ENCODE measurements at places on chromosomes 5 and 9. TPM values are rescaled to one million over a fixed set of nuclear protein-coding genes. Genes with fewer than 3 reads are reported as not detected.

Gene ACTBL2
- polyA plus RNA-seq = not detected

Gene TEX53
- not detected for polyA plus RNA-seq

Gene SH3GL2
- 3.3 TPM for polyA plus RNA-seq

Gene GLDC
- polyA plus RNA-seq = 0.63 TPM

DNA sequence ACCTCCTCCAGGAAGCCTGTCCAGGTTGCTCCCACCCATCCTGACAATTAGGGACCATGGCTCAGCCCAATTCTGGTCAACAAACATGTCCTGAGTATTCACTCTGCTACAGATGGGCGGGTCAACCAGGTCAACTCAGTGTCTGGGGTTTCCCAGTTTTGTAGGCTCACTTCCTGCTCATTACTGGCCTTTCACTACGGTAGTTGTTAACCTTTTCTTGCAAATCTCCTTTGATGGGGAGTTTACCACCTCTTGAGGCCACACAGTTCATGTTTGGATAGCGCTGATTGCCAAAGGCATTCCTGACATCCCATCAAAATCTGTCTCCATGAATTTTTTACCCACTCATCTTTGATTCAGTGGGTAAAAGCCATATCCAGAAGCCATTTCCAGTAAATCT, 13.8 kb downstream of the TMEM8B start:
- H3K4me3 ChIP-seq = no peak overlapping the region
- no peaks in the 10 kb centered on the region for H3K36me3 ChIP-seq
- no peak for DNase-seq
- H3K27me3 ChIP-seq = no peaks in the 10 kb centered on the region
- H3K27ac ChIP-seq = peak overlapping the region; percentile 5
- H3K4me1 ChIP-seq = peaks cover 8% of the 10 kb centered on the region

GRCh38 chr5:173735184-173735583, 118.7 kb upstream of the BOD1 start:
- H3K4me3 ChIP-seq = no peak overlapping the region
- H3K27me3 ChIP-seq = no peaks in the 10 kb centered on the region
- no peak overlapping the region for H3K27ac ChIP-seq
- H3K36me3 ChIP-seq = no peaks in the 10 kb centered on the region
- DNase-seq = no peak

DNA sequence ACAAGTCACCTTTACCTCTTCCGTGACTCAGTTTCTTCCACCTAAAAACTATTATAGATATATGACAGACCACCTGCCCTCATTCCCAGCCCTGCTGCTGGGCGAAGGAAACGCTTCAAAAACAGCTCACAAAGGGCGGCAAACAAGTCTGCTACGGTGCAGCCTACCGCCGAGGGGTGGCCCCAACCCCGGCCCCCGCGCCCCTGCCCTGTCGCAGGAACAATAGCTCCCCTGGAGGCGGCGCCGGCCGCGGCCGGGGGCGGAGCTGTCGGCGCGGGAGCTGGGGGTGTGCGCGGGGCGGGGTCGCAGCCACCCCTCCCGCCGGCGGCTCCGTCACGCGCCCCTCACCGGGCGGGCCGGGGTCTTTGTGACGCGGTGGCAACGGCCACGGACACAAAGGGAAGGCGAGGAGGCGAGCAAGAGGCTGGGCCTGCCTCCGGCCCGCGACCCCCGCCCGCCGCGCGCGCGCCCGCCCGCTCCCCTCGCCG, at the start of gene TMEFF1:
TMEFF1 (plus strand) TSS at position 362 of the 488 bp plus-strand sequence. CDS start 396 bp downstream, outside the sequence.
- no peak within 1 kb of the TSS for H3K27ac ChIP-seq
- H3K36me3 ChIP-seq = no peaks in the 10 kb centered on the region
- no peaks in the 10 kb centered on the region for H3K4me1 ChIP-seq
- peaks cover 6% of the 10 kb centered on the region for H3K27me3 ChIP-seq

- H3K4me3 ChIP-seq = no peak overlapping the region
- H3K27ac ChIP-seq = no peak overlapping the region
- H3K27me3 ChIP-seq = no peaks in the 10 kb centered on the region
- H3K36me3 ChIP-seq = no peaks in the 10 kb centered on the region
- no peaks in the 10 kb centered on the region for H3K4me1 ChIP-seq
These were observed 62.9 kb downstream of the C9 start for GRCh38 chr5:39301406-39301805.

GRCh38 chr5:66967826-66968262, 228.8 kb downstream of the CD180 start:
- no peak overlapping the region for H3K4me3 ChIP-seq
- H3K36me3 ChIP-seq = no peaks in the 10 kb centered on the region
- no peaks in the 10 kb centered on the region for H3K27me3 ChIP-seq
- no peaks in the 10 kb centered on the region for H3K4me1 ChIP-seq
- no peak overlapping the region for H3K27ac ChIP-seq

DNA sequence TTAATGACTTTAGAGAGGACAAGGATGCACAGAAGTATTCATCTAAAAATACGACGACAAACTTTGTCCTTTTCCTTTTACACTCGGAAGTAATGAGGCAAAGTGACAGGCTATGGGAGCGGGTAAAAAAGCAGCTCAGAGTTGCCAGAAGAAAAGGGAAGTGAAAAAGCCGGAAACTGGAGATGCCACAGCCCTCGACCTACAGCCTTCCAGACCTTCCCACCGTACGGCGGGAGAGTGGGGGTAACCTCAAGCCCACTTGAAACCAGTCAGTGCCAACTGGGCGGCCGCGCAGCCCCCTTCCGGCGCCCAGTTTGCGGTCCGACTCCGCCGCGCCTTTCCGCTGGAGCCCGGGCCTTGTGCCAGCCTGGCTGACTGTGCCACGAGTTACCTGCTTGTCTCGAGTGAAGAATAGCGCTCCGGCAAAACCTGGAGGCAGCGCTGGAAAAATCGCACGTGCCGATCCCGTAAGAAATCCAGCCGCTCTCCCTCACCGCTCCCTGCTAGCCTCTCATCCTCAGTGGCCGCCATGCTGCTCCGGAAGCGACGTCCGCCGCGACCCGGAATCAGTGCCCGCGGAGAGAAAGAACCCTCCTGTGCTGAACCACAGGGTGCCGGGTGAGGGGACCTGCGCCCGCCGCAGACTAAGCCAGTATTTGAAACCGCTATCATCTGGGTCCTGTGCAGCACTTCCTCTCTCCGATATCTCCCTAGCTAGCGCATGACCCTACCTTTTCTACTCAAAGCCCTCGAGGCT, at the start of gene PGGT1B:
PGGT1B (minus strand) TSS at position 557 of the 757 bp plus-strand sequence; CDS start at position 531, 26 bp downstream.
- H3K36me3 ChIP-seq = no peaks in the 10 kb centered on the region
- DNase-seq = peak; percentile 86
- peak within 1 kb of the TSS; percentile 89 for H3K4me3 ChIP-seq
- peaks cover 4% of the 10 kb centered on the region for H3K4me1 ChIP-seq

GRCh38 chr9:69689991-69690538, 17.9 kb upstream of the APBA1 start:
- no peak overlapping the region for H3K4me3 ChIP-seq
- no peaks in the 10 kb centered on the region for H3K36me3 ChIP-seq
- no peak for DNase-seq
- no peak overlapping the region for H3K27ac ChIP-seq

DNA sequence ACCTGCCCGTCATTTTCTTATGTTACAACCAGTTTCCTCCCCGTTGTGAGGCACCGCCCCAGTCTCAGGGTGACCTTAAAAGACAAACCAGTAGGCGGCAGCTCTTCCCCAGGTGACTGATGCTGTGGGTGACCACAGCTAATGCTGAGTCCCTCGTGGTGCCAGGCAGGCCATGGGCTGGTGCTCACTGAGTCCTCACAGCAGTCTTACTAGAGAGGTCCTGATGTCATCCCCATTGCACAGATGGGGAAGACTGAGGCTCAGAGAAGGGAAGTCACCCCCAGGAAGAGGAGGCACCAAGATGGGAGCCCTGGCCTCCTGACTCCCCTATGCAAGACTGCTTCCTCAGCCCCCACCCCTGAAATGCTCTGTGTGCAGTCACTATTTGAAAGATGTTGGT, 978 bp downstream of the CFAP157 start:
- H3K36me3 ChIP-seq = no peaks in the 10 kb centered on the region
- H3K27me3 ChIP-seq = no peaks in the 10 kb centered on the region
- no peak overlapping the region for H3K4me3 ChIP-seq
- H3K27ac ChIP-seq = no peak overlapping the region
- DNase-seq = peak; percentile 16

GRCh38 chr5:40853632-40854192, 12.5 kb downstream of the CARD6 start:
- no peak overlapping the region for H3K27ac ChIP-seq
- H3K27me3 ChIP-seq = no peaks in the 10 kb centered on the region
- no peaks in the 10 kb centered on the region for H3K4me1 ChIP-seq
- no peak for DNase-seq
- peaks cover 3% of the 10 kb centered on the region for H3K36me3 ChIP-seq

- no peaks in the 10 kb centered on the region for H3K4me1 ChIP-seq
- H3K4me3 ChIP-seq = no peak overlapping the region
- H3K27ac ChIP-seq = peak overlapping the region; percentile 75
- H3K36me3 ChIP-seq = no peaks in the 10 kb centered on the region
- DNase-seq = peak; percentile 77
These were observed 8.8 kb upstream of the TRAF1 start for GRCh38 chr9:120935383-120935857.

DNA sequence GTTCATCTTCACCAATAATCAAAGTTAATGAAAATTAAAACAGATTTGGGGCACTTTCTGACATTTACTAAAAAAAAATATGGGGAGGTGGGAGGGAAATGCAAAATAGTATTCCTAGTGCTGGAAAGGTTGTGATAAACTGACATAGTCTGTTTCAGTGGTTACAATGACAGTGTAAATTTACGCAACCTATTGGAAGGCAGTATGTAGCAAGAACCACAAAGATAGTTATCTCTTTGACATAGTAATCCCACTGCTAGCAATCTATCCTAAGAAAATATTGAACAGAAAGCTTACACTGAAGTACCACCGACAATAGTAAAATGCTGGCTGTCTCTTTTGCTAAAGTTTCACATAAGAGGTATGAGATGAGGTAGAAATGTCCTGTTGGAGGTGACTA, 15.1 kb upstream of the EPB41L4B start:
- no peak for DNase-seq
- no peaks in the 10 kb centered on the region for H3K27me3 ChIP-seq

GRCh38 chr9:479971-480350, 265.3 kb downstream of the DOCK8 start:
- no peaks in the 10 kb centered on the region for H3K4me1 ChIP-seq
- no peaks in the 10 kb centered on the region for H3K36me3 ChIP-seq
- H3K4me3 ChIP-seq = no peak overlapping the region

DNA sequence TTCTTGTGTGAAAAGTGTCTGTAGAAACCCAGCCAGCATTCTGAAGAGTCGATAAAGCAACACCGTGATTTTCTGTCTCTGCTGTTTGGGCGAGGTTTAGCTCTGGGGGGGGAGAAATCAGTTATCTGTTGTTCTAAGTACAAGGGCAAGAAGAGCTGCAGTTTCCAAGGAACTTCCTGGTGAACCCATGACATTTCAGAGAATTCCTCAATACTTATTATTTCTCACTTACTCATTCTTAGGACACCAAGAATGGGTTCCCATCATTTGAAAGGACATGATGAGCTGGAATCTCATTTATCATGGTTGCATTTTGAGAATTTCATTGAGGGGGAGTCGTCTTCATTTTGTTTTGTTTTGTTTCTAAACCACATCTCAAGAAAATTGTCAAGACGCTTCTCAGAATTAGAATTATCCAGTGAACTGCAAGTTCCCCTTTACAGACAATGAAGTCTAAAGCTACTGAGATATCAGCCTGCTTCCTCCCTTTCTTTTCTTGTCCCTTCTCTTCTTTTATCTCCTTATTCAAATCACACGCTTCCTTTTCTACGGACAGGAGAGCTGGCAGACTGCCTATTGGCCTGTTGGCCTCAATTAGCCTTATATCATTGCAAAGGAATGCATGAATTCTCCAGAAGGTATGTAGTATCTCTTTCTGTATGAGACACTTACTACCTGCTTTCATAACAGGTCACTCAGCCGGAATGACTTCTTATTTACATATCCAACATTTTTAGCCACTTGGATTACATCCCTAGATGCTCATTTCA, 53.7 kb downstream of the ZNF462 start:
- H3K4me3 ChIP-seq = no peak overlapping the region
- H3K27ac ChIP-seq = peak overlapping the region; percentile 85
- H3K27me3 ChIP-seq = no peaks in the 10 kb centered on the region

- no peaks in the 10 kb centered on the region for H3K36me3 ChIP-seq
- H3K27me3 ChIP-seq = no peaks in the 10 kb centered on the region
- DNase-seq = no peak
These were observed 573.1 kb downstream of the ZNF608 start for GRCh38 chr5:124173386-124173785.

- no peak overlapping the region for H3K4me3 ChIP-seq
- no peak overlapping the region for H3K27ac ChIP-seq
- no peaks in the 10 kb centered on the region for H3K36me3 ChIP-seq
- no peaks in the 10 kb centered on the region for H3K27me3 ChIP-seq
- no peak for DNase-seq
These were observed 317.9 kb upstream of the ITGA1 start for GRCh38 chr5:52469835-52470234.

DNA sequence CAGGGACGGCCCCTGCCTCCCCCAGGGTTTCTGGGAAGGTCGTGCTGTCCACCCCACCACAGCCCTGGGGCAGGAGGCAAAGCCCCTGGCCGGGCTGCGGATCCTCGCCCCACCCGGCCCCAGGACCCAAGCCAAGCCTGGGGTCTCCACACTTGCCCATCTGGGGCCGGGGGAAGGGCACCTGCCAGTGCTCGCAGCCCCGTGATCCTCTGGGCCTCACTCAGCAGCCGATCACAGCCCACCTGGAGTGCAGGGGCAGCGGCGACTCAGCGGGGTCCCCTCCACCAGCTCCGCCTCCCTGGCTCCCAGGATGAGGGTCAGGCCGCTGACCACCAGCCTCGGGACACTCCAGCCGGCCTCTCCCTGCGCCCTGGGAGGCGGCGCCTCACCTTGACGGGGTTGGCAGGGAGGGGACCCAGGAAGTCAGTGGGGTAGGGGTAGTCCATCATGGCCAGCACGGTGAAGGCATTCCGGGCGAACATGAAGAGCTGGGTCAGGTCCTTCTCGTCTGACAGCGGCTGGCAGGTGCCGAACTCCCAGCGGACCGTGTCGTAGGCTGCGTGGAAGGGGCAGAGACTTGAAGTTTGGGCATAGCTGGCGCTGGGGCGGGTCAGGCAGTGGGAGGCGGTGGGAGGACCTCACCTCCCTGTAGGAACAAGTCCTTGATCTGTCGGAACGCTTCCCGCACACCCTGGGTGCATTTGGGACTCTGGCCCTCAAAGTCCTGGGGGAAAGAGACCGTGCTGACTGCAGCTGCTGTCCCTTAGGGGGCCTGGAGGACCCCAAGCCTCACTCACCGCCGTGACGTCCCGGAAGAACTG, 1.8 kb downstream of the DPP7 start:
- no peak overlapping the region for H3K4me3 ChIP-seq
- H3K27me3 ChIP-seq = peaks cover 22% of the 10 kb centered on the region
- H3K36me3 ChIP-seq = peaks cover 7% of the 10 kb centered on the region
- H3K27ac ChIP-seq = no peak overlapping the region
- no peak for DNase-seq
- H3K4me1 ChIP-seq = no peaks in the 10 kb centered on the region

DNA sequence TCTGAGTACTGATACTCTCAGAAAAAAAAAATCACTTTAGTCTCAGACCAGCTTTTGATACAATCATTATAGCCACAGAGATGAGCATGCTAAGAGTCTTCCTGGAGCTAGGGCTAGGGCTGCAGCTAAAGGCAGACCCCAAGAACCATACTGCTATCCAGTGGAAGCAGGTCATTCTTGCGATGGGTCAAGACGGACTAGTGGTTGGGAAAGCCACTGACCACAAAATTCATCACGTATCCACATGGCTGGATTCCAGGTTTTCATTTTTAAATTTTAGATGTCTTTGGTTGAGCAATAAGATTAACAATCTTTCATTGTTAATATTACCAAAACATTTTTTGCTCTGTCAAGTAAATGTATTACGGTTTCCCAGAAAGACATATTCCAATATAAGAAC, 598.1 kb downstream of the DNAH5 start:
- no peak overlapping the region for H3K4me3 ChIP-seq
- no peaks in the 10 kb centered on the region for H3K36me3 ChIP-seq
- H3K4me1 ChIP-seq = no peaks in the 10 kb centered on the region
- no peak overlapping the region for H3K27ac ChIP-seq
- DNase-seq = no peak

Data from small intestine (tissue), 16 donors.